ENCODE measurements at places on chromosomes 2 and 18. TPM values are rescaled to one million over a fixed set of nuclear protein-coding genes. Genes with fewer than 3 reads are reported as not detected.

Gene ERMN
- not detected for polyA plus RNA-seq

Gene CDH20
- polyA plus RNA-seq = 0.12 TPM

- peak; percentile 41 for DNase-seq
- no peaks in the 10 kb centered on the region for H3K36me3 ChIP-seq
- no peaks in the 10 kb centered on the region for H3K27me3 ChIP-seq
- H3K4me3 ChIP-seq = no peak overlapping the region
- H3K27ac ChIP-seq = no peak overlapping the region
Measured at GRCh38 chr18:2112435-2113045, 458.8 kb downstream of the METTL4 start.

- DNase-seq = peak; percentile 70
- H3K27me3 ChIP-seq = no peaks in the 10 kb centered on the region
- peaks cover 10% of the 10 kb centered on the region for H3K4me1 ChIP-seq
- H3K27ac ChIP-seq = peak overlapping the region; percentile 26
- H3K4me3 ChIP-seq = peak overlapping the region; percentile 18
- H3K36me3 ChIP-seq = no peaks in the 10 kb centered on the region
Measured at GRCh38 chr18:9109523-9109922, 7.0 kb downstream of the NDUFV2 start.

All from fibroblast of lung (primary cell).